ENCODE measurements at places on chromosomes 4 and X.

- no peak for DNase-seq
Observed at GRCh38 chr4:111689214-111689613, 456.0 kb upstream of the FAM241A start.

DNA sequence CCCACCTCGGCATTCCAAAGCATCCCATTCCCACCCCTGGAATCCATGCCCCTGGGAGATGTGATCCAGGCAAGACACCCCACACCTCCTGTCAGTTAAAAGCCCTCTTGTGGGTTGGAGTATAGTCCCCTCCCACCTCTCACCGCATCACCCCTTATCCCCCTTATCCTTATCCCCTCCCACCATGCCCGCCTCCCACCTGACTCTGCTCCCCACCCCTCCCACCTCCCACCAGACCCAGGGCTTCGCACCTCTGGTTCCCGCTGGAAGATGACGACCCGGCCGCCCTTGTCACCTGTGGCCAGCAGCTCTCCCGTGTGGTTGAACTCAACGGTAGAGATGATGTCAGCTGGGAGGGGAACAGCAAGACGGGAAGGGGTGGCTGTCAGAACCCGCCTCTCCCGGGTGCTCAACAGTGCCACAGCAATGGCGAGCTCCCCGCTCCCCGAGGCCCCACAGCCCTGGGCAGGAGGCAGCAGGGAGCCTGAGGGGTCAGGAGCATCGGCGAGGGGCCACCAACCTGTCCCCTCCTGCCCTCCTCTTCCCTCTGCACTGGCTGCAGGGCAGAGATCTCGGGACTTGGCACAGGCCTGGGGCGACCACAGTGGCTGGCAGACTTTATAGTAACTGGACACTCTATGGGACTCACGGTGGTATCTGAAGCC lies 91.5 kb downstream of the PPP2R2C start:
- no peak for DNase-seq

DNA sequence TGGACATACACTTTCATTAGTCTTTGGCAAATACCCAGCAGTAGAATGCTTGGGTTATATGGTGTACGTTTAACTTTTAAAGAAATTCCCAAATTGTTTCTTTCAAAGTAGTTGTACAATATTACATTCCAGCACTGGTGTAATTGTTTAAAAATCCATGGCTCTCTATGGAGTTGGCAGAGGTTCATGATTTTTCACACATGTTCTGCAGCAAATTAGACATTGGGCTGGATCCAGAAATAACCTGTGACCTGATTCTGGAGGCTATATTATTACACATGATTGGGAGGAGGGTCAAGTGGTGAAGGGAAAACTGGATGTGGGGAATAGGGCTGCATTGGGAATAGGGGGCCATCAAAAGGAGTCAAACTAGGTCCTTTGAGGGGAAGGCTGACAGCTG lies 41.9 kb downstream of the MAMLD1 start:
- no peak for DNase-seq

- DNase-seq: no peak
Observed at GRCh38 chr4:55001538-55001937, 123.9 kb downstream of the KDR start.

DNA sequence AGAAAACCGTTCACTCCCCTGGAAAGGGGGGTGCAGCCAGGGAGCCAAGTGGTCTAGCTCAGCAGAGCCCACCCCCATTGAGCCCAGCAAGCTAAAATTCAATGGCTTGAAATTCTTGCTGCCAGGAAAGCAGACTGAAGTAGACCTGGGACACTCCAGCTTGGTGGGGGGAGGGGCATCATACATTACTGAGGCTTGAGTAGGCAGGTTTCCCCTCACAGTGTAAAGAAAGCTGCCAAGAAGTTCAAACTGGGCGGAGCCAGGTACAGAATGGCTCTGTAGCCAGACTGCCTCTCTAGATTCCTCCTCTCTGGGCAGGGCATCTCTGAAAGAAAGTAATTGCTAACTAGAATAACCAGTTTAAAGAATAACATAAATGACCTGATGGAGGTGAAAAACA lies 372.3 kb upstream of the F9 start:
- no peak for DNase-seq

DNA sequence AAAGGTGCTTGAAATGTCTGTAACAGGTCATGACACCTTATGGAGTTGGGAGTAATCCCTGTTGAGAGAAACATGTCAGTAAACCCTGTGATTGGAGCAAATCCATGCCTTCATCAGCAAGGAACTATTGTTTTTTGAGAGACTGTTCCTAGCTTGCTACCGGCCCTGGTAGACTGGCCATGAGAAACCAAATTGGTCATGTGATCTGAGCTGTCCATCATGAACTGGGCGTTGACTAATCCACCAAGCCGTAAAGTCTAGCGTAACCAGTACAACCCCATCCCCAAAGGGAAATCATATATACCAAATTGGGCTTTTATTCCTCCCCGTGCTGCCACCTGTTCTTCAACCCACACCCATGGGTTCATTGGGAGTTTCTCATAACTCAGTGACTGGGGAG lies 143.7 kb downstream of the PHF8 start:
- DNase-seq: no peak

- no peak for DNase-seq
Observed at GRCh38 chr4:140243278-140243753, 89.3 kb upstream of the MAML3 start.

DNA sequence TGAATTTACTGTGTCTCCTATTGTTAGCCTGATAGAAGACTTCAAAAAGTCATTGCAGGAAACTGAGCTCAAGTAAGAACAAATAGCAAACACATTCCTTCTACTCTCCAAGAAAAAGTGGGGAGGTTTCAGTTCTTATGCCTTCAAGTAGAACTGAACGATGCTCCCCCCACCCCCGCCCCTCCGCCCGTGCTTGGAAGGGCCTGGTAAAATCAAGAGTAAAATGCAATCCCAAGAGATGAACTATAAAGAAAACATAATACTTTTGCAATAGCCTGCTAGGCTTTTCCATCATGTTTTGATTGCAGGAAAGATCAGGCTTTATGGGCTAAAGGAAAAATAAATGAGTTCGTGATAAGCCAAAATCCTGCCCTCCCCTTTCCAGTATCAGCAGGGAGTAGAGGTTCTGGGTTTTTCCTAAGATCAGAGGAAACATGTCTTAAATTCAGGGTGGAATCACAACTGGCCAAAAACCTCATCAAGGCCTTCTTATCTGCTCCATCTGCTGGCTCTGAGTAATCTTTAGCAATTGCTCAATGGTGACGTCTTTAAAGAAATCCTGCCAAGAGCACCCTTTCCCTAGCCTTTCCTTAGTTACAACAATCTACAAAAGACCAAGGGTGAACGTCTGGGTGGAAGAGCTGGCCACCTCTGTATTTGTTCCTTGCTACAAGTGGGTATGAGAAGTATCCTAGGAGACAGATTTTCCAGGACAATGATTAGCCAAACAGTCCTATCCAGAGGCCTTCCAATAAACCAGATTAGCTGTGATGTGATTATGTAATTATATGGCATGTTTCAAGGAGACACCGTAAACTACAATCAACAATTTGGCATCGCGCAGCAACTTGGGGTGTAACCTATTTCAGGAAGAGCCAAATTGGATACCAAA lies 66.3 kb upstream of the FAM9C start:
- no peak for DNase-seq

DNA sequence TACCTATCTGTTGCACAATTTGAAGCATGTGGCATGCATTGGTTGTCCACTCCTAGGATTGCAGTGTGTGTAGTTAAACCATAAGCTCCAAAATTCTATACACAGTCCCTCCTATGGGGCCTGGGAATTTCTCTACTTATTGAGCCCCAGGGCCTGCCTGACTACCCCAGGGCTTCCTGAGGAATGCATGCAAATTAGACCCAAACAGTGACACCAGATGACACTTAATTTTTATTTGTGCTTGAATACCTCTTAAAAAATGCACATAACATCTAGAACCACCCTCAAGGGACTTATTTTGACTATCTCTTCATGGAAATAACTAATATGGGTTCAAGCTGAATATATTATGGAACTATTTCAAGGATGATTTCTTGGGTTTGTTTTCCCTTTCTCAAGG lies 236.4 kb downstream of the PPP1R2C start:
- no peak for DNase-seq

GRCh38 chr4:145861336-145862318 lies 77.0 kb downstream of the ZNF827 start:
- no peak for DNase-seq

GRCh38 chr4:142832022-142832421 lies 14.1 kb downstream of the INPP4B start:
- DNase-seq: no peak

GRCh38 chr4:40514497-40514951 lies 115.1 kb downstream of the RBM47 start:
- no peak for DNase-seq

GRCh38 chrX:114635986-114636385 lies 52.1 kb downstream of the HTR2C start:
- DNase-seq: no peak

DNA sequence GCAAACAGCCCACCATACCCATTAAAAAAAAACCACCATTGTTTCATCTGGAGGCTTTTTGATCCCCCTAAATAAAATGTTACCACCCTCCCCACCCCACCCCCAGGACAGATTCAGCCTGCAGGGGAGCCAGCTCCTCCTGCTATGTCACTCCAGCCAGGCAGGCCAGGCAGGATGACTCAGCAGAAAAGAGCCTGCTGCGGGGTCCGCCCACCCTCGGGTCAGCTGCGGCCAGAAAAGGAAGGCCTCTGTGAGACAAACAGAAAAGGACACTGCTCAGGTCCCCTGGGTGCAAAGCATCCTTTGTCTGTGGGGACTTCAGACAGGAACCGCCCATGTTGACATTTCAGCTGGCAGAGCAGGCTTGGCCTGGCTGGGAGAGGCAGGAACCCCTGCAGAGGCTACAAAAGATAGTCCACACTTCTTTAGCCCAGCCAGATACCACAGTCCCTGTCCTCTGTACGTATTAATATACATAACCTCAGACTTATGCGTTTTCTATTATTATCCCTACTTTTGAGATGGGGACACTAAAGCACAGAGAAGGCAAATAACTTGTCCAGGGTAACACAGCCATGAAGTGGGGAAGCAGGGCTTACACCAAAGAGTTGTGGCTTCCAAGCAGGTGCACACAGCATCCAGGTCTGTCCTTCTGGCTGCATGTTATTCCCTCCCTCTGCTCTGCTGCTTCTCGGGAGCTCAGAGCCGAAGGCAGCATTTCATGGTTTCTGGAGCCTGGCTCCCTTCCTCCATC lies 147.7 kb downstream of the CPEB2 start:
- no peak for DNase-seq

DNA sequence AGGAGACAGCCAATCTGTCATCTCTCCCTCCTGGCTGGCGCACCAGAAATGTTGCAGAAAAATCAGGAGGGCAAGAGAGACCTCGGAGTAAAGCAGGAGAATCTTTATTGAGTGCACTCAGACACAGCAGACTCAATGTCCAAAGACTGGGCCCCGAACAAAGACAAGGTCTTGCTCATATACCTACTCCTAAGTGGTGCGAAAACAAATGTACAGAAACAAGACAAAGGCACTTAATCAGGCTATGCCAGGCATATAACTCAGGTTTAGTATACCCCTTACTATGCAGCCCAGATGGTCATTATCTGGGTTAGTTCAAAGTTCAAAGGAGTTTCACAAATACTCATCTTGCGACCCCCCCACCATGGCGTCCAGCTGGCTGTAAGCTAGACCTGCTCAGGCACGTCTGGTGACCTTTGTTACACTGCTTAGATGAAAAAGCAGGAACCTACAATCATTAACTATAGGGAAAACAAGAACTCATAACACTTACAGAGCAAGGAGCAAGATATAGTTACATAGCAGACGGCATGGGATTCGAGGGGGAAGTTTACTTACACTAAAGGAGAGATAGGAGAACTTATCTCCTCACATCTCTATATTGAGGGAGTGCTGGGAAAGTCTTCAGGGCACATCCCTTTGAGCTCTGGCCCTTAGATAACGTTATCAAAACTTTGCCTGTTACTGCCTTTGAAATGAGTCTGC lies 27.5 kb downstream of the SULT1E1 start:
- no peak for DNase-seq

- no peak for DNase-seq
Observed at GRCh38 chr4:87865288-87865687, 32.5 kb downstream of the MEPE start.

DNA sequence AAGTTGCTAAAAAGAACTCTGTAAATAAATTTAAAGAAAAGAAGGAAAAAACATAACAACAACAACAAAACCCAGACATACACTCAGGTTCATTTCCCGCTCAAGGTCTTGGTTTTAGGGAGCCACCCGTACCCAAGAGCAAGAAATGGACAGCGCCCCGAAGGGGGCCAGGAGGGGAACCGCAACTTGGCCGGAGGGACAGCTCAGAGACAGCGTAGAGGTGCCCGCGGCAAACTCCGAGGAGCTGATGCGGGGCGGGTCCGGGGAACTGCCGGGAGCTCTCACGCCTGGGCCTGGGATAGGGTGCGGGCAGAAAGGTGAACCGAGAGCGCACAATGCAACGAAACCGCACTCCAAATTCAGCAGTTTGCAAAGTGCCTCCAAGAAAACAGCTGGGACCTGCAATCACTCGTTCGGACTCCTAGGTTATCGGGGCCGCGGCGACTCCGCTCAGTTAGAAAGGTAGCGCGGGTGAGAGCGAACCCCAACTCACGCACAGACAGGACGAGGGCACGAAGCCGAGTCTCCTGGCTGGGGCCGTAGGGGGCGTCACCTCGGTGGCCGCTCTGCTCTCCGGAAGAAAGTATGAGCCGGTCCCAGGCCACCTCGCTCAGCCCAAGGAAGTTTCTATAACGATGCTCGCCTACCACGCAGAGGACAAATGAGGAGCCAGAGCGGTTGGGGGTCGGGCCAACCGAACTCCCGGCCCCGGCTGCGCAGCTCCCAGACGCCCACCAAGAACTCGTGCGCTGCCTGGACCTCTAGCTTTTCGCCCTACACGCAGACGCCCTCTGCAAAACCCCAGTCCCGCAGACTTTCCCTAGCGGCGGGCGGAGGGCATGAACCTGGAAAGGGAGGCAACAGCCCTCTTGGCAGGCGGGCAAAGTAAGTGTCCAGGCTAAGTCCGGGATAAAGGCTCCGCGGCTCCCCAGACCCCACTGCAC lies 1.4 kb downstream of the NDNF start:
- DNase-seq: no peak

GRCh38 chr4:60656171-60656570 lies 544.0 kb upstream of the ADGRL3 start:
- DNase-seq: no peak

DNA sequence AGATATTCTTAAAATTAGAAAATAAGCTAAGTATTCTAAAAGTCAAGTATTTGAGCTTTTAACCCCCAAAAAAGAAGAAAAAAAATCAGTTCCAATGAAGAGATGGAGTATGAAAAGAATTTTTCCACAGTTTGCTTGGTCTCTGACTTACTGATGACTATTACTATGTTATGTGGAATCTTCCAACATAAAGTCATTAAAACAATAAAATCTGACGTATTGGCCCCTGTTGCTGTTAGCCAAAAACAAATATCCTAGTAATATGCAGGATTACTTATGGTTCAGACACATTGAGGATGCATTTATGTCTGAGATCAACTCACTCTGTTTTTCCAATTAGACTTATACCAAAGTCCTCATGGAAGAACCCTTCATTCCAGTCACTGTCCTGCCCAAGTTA lies 517.2 kb upstream of the ADGRL3 start:
- DNase-seq: no peak

GRCh38 chr4:127558088-127558487 lies 74.7 kb upstream of the INTU start:
- DNase-seq: no peak

GRCh38 chrX:129347291-129347690 lies 176.0 kb downstream of the SMARCA1 start:
- DNase-seq: no peak

- no peak for DNase-seq
Observed at GRCh38 chr4:76634220-76634619, 199.2 kb downstream of the SHROOM3 start.
